CD4-positive, CD25-positive, alpha-beta regulatory T cell (primary cell): ENCODE measurements at places on chromosomes 11 and 22. TPM values are rescaled to one million over a fixed set of nuclear protein-coding genes. Genes with fewer than 3 reads are reported as not detected.

- H3K4me1 ChIP-seq = peaks cover 6% of the 10 kb centered on the region
- no peak overlapping the region for H3K27ac ChIP-seq
- no peak for DNase-seq
- H3K4me3 ChIP-seq = no peak overlapping the region
- no peaks in the 10 kb centered on the region for H3K27me3 ChIP-seq
Measured at GRCh38 chr22:24165673-24166072, 15.6 kb upstream of the SUSD2 start.

Gene ADORA2A
- total RNA-seq = 31.2 TPM

Gene OR6A2
- not detected for total RNA-seq

Gene SMIM35
- total RNA-seq = 1.2 TPM

DNA sequence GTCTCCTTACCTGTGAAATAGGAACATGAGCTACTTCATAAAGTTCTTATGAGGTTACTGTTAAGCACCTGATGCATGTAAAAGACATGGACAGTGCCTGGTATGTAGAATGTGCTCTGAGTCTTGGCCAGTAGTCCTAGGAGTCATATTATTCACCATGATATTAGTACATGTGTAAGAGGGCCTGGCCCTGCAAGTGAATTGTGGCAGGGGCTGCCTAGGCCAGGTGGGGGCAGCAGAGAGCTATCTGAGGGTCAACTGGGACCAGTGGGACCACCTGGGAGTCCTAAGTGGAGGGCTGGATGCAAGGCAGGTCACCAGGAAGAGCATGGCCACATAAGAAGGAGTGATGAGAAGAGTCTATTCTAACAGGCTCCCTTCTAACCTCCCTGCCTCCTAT, 529.5 kb downstream of the SOX6 start:
- H3K27ac ChIP-seq = no peak overlapping the region
- H3K4me3 ChIP-seq = no peak overlapping the region
- no peak for DNase-seq

Gene PYGM
- 10.9 TPM for total RNA-seq

Gene ZP1
- not detected for total RNA-seq

DNA sequence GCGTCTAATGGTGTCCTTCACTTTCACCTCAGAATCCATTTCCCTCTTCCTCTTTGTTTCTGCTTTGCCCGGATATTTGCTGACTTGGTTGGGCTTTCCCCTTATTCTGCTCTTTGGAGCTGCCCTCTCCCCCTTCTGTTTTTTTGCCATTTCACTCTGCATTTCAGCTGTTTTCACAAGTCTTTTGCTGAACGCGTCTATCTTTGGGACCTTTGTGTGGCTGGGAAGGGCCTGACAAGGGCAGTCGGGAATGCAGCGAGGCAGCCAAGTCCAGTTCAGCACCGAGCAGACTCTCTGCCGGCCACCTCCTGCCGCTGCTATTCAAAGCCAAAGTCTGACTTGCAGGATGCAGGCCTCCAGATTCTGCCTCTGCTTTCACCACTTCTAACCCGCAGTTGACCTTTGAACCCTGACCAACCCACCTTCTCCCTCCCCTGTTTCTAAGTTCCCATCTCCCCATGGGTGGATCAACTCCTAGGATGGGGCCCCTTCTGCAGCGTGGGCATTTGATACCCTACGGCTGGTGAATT, 38.2 kb downstream of the FEZ1 start:
- no peak overlapping the region for H3K4me3 ChIP-seq
- H3K36me3 ChIP-seq = no peaks in the 10 kb centered on the region
- no peak for DNase-seq
- H3K27ac ChIP-seq = no peak overlapping the region

GRCh38 chr22:30662040-30662439, 5.6 kb downstream of the DUSP18 start:
- H3K4me1 ChIP-seq = peaks cover 12% of the 10 kb centered on the region
- no peak overlapping the region for H3K27ac ChIP-seq
- H3K4me3 ChIP-seq = no peak overlapping the region
- no peaks in the 10 kb centered on the region for H3K27me3 ChIP-seq

DNA sequence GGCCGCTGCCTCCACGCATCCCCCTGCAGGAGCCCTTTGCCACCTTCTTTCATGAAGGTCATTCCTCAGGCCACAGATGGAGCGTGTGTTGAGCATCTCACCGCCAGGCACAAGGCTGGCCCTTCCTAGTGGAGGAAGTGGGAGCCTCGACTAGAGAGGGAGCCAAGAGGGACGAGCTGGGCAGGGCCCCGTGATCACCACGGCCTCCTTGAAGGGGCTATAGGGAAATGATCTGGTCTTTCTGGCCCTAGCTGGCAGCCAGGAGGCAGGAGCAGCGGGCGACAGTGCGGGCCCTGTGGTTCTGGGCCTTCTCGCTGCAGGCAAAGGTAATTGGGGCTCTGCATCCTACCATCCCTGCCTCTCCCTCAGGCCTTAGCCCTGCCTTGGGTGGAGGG, 49.1 kb downstream of the PISD start:
- H3K4me1 ChIP-seq = no peaks in the 10 kb centered on the region
- no peak overlapping the region for H3K27ac ChIP-seq
- H3K36me3 ChIP-seq = peaks cover 50% of the 10 kb centered on the region
- H3K27me3 ChIP-seq = no peaks in the 10 kb centered on the region
- H3K4me3 ChIP-seq = no peak overlapping the region

Gene HTR3A
- total RNA-seq = not detected

Gene INS
- total RNA-seq = not detected

Gene MCHR1
- not detected for total RNA-seq

DNA sequence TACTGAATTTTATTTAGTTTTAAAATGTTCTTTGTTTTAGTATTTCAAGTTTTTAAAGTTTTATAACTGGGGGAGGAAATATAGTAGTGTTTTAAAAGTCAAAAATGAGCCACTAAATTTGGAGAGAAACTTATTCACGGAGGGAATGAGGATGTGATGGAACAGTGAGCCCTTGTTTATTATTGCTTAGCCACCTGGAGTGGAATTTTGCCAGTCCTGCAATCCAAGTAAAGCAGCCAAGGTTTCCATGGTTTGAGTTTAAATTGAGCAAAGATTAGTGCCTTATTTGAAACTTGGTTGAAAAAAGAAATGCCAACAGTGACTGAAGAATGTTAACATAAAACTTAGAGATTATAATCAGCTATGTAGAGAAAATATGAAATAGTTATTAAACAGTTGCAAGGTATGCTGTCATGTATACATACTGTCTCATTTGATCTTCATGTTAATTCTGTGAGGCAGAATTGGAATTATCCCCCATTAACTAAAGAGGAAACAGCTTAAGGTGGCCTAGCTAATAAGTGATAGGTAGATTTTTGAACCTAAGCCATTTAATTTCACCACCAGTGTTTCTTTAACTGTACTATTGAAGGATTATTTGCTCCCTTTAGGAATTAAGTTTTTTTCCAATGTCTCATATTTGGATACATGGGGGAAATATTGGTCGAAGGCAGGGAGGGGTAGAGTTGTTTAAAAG, 36.4 kb downstream of the SWAP70 start:
- DNase-seq = no peak
- H3K27ac ChIP-seq = no peak overlapping the region
- peaks cover 31% of the 10 kb centered on the region for H3K4me1 ChIP-seq
- no peaks in the 10 kb centered on the region for H3K27me3 ChIP-seq
- no peaks in the 10 kb centered on the region for H3K36me3 ChIP-seq

DNA sequence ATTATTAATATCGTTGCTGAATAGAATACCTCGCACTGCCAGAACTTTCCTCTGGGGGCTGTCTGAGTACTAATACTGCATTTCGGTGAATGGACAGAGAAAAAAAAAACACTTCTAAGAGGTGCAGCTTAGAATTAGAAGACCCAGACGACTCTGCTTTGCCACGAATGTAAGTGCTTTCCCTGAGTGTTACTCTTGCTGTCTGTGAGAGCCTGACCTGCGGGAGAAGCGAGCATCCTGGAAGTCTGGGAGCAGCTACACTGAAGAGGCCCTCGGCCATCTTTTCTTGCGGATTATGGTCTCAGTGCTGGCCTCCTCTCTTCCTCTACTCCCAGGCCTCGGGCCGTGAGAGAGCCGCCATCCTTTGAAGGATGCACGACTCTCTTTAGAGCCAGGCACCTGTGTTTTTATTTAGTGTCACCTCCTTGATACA, 94.9 kb downstream of the SCN3B start:
- no peaks in the 10 kb centered on the region for H3K36me3 ChIP-seq
- no peak overlapping the region for H3K4me3 ChIP-seq
- H3K4me1 ChIP-seq = no peaks in the 10 kb centered on the region
- H3K27me3 ChIP-seq = no peaks in the 10 kb centered on the region
- H3K27ac ChIP-seq = no peak overlapping the region

Gene AIFM3
- total RNA-seq = 0.49 TPM

Gene CEP126
- total RNA-seq = 0.64 TPM

- H3K27me3 ChIP-seq = peaks cover 38% of the 10 kb centered on the region
- no peak overlapping the region for H3K4me3 ChIP-seq
Measured at GRCh38 chr11:124837491-124837856, 27.8 kb upstream of the ROBO3 start.

GRCh38 chr11:30310623-30311022, 12.3 kb upstream of the ARL14EP start:
- H3K4me3 ChIP-seq = no peak overlapping the region
- H3K36me3 ChIP-seq = no peaks in the 10 kb centered on the region
- no peak overlapping the region for H3K27ac ChIP-seq
- DNase-seq = no peak

DNA sequence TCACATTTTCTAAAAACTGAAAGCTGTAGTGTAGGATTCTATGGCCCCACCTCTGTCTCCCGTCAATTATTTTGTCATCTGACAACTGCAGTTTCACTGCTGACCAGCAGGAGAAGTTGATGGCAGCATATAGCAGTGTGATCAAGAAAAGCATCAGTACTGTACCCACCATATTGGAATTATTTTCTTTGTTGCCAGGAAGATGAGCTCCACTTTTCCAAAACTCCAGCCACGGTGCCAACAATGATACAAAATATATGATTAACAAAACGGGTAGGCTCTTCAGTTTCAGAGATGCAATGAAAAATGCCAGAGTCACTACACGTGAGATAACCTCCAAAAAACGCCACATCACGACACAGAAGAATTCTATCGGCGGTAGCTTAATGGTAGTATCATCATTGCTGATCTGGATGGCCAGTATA, 41.3 kb downstream of the XKR3 start:
- H3K27ac ChIP-seq = no peak overlapping the region
- no peak overlapping the region for H3K4me3 ChIP-seq
- no peaks in the 10 kb centered on the region for H3K27me3 ChIP-seq
- DNase-seq = no peak
- H3K36me3 ChIP-seq = no peaks in the 10 kb centered on the region
- H3K4me1 ChIP-seq = no peaks in the 10 kb centered on the region

DNA sequence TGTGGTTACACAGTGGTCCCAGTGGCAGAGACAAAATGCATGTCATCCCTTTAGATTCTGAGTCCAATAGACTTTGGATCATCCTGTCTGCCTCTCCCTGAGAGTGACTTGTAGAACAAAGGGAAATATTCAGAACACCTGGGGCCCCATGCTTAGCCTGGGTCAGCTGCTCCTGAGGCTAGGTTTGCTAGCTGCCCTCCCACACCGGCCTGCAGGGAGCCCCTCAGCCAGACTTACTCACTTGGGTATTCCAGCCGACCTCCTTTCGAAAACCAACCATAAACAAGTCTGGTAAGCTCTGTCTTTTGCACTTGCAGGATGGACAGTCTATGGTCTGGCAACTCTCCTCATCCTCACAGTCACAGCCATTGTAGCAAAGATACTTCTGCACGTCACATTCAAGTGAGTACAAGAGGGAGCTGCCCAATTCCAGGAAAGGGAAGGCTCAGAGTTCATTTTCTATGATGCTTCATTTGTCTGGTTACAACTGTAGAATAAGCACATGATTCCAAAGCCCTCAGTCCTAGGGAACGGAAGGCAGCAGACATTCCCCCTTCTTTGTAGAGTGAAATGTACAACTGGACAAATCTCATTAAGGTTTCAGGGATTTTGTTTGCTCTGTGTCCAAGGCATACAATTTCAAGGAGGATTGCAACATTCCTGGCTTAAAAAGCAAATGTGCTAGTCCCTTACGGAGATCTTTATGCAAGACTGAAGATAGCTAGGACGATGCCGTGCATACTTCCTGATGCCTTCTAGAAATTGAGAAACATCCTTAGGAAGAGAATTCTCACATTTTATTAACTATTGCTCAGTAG, 65.5 kb upstream of the EMID1 start:
- peaks cover 2% of the 10 kb centered on the region for H3K27me3 ChIP-seq
- no peak overlapping the region for H3K27ac ChIP-seq
- H3K36me3 ChIP-seq = no peaks in the 10 kb centered on the region
- H3K4me3 ChIP-seq = no peak overlapping the region
- H3K4me1 ChIP-seq = no peaks in the 10 kb centered on the region
- DNase-seq = no peak

Gene GGT5
- total RNA-seq = not detected
